NCI-H1092 treated with DMSO at 0.1 percent for 48 hours (cell line): ENCODE measurements at places on chromosomes 3 and 15.

GRCh38 chr3:136893848-136894443 is 31.9 kb downstream of the NCK1 start:
- DNase-seq, result no peak

DNA sequence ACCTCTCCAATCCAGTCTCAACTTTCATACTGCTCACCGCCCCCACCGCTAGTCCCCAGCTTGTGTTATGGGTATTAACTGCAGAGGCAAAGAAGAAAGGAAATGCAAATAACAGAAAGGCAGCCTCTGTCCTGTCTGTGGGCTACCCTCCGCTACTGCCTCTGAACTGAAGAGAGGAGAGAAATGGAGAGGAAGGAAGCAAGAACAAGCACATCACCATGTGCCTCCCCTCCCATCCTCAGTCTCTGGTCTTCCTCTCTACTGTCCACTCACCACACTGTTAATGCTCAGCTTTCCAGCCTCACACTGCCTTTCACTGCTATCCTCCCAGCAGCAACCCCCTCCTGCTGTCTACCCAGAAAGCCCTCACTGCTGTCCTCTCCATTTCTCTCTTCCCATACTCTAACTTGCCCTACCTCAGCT is 139.0 kb upstream of the SLC2A2 start:
- no peak for DNase-seq

- no peak for DNase-seq
Observed at GRCh38 chr3:54178376-54178775, 56.0 kb downstream of the CACNA2D3 start.

DNA sequence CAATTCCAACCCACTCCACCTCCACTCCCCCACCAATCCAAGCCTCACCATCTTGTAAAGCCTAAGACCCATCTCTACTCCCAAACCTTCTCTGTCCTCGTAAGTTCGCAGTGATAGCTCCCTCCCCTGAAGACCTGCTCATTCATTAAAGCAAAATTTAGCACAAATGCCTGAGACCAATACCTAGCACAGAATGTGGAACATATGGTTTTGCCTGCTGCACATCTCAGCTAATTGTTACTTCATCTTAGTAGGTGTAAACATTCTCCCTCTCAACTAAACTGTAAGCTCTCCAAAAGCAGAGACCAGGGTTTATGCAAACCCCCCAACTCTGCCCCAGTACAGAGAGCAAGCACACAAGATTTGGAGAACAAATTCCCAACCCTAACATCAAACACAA is 20.5 kb downstream of the DCLK3 start:
- no peak for DNase-seq

GRCh38 chr15:82105451-82106215 is 59.8 kb upstream of the MEX3B start:
- DNase-seq, result no peak

DNA sequence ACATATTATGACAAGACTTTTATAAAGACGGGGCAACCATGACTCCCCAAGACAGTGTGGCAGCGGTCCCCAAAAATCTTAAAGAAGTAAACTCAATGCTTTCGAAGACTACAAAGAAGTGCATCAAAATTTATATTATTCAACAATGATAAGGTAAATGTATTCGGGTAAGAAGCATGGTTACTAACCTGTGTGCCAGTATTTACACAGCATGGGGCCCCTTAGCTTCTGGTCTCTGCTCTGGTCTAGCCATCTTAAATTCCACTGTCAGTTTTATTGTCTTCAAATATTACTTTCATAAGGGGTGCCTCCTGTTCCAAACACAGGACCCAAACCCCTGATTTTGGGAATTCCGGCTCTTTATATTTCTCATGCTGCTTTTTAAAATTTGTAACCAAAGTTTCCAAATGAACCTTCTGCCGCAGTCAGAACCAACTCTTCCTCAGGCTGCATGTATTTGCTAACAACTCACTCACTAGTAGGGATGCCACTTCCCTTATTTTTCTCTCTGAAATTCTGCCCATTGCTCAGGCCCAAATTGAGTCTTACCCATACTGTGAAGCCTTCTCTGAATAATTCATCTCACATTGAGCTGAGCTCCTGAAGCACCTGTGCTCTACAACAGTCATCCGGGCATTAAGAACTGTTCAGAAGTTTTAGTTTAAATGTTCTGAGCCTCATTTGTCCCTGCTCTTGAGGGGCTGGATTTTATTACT is 1.2 kb downstream of the TTC23 start:
- DNase-seq, result no peak

DNA sequence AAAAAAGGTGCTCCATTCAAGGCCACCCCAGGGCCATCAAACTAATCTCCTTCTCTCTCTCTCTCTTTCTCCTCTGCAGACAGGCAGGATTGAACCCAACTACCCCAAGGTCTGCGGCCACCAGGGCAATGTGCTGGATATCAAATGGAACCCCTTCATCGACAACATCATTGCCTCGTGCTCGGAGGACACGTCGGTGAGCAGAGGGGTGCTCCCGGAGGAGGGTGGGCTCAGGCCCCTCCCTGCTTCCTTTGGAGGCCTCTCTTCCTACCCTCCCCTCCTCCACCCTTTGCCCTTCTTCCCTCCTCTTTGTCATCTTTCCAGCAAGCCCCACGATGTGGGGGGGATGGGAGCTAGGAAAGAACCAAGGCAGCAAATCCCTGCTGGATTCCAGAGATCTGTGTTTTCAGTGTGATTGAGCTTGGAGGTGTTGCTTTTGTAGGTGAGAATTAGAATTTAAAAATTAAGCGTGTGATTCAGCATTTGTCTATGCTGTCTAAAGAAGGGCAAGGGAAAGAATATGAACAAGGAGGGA is 116.3 kb downstream of the CORO2B start:
- no peak for DNase-seq

DNA sequence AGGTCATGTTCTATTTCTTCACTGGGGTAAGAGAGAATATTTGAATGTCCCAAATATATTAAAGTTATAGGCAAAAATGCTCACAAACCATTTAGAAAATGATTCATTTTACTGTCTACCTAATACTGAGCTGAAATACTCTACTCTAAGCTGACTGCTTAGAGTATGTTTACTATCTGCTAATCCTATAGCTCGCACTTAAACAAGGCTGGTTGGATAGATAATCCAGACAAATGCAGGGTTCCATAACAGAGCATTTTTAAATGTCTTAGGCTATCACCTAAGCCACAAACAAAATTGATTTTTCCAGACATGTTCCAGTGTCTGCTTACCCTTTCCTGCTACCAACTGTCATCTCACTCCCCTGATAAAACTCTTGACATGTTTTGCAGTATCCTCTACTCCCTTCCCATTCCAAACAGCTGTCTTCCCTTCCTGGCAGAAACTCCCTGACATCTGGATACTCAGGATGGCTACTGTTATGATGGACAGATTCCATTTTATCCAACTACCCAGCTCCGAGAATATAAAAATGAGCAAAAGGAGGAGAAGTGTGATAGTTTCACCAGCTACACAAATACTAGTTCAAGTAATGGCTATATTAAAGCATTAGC is 1034.7 kb downstream of the FHIT start:
- DNase-seq, result no peak

DNA sequence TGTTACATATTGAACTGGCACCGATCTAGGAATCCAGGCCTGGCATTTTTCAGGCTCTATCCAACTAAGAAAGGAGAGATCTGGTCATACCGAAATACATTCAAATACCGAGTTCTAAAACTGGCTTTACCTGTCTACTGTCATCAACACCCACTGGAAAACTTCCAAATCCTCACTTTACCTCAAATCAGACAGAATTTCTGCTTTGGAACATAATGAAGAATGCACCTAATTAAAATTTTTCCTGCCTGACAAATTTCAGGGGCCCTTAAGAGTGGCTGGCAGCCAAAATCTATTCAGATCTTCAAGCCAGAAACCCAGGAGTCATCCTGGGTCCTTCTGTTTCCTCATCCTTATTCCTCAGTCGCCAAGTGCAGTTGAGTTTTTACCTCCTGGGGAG is 198.6 kb upstream of the FEZF2 start:
- no peak for DNase-seq

GRCh38 chr3:128814060-128814459 is 65.4 kb upstream of the ACAD9 start:
- DNase-seq, result no peak

- peak; percentile 16 for DNase-seq
Observed at GRCh38 chr15:101120987-101121386, 130.9 kb downstream of the CHSY1 start.

- no peak for DNase-seq
Observed at GRCh38 chr15:29037997-29038705, 152.4 kb downstream of the APBA2 start.

- DNase-seq, result no peak
Observed at GRCh38 chr3:69876073-69876472, 123.5 kb upstream of the SAMMSON start.

- DNase-seq, result no peak
Observed at GRCh38 chr3:171255236-171255806, 204.9 kb downstream of the TNIK start.

GRCh38 chr15:46077220-46077619 is 442.4 kb downstream of the SQOR start:
- no peak for DNase-seq

DNA sequence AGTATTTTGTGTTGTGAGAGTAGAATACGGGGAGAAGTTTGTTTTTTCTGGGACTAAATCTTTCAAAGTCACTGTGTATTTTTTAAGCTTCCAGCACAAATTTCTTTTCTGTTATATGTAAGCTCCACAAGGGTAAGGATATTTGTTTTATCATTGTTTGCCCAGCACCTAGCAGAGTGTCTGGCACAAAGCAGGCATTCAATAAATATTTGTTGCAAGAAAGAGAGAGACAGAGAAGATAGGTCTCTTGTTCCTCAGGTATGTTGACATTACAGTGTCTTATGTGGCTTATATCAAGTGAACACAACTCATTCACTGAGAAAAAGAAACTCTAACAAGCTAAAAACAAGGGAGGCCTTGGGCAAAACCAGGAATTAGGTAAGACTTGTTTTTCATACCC is 26.6 kb upstream of the FNDC3B start:
- no peak for DNase-seq

- no peak for DNase-seq
Observed at GRCh38 chr3:165725296-165725695, 111.9 kb downstream of the BCHE start.

DNA sequence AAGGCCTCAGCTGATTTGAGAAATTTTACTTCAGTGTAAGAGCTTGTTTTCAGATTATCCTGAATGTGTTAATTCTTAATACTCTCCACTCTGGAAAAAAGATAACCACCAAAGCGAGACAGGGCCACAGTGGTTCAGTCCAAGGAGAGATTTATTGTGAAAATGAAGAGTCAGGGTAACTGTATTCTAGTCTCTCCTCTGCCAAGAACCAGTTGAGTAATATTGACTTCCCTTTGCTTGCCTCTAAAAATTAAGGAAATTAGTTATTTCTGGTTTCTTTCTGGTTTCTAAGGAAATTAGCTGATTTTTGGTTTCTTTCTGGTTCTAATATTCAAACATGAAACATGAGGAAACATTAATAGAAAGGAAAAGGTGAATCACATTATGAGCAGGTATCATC is 34.9 kb downstream of the PPP1R2 start:
- no peak for DNase-seq

DNA sequence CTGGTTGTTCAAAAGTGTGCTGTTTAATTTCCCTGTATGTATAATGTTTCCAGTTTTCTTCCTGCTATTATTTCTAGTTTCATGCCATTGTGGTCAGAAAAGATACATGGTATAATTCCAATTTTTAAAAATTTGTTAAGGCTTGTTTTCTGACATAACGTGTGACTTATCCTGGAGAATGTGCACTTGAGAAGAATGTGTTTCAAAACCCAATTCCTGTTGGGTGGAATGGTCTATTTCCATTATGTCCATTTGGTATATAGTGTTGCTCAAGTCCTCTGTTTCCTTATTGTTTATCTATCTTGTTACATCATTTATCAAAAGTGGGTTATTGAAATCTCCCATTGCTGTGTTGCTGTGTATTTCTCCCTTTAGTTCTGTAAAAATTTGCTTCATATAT is 215.4 kb downstream of the GREM1 start:
- no peak for DNase-seq
